Tibial nerve (tissue), 4 donors: ENCODE measurements at places on chromosomes 16 and 17. TPM values are rescaled to one million over a fixed set of nuclear protein-coding genes. Genes with fewer than 3 reads are reported as not detected.

KRT14 gene
- 43.9 TPM for total RNA-seq

DNA sequence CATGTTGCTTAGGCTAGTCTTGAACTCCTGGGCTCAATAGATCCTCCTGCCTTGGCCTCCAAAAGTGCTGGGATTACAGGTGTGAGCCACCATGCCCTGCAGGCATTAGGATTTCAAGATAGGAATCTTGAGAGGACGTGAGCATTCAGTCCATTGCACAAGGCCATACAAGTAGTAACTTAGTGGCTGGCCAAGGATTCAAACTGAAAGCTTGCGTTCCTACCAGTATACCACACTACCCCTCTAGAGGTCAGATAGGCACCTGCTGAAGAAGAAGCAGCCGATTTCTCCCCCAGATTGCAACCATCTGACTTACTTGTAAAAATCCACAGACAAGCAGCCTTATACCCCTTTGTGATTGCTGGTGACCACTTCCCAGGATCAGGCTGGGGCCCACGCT, 80.9 kb downstream of the CACNG3 start:
- DNase-seq, result no peak
- H3K27me3 ChIP-seq, result no peaks in the 10 kb centered on the region
- H3K27ac ChIP-seq, result no peak overlapping the region
- H3K36me3 ChIP-seq, result no peaks in the 10 kb centered on the region

GRCh38 chr16:65837464-65837863, 529.0 kb upstream of the CDH5 start:
- H3K27me3 ChIP-seq, result no peaks in the 10 kb centered on the region
- no peak overlapping the region for H3K4me3 ChIP-seq
- H3K27ac ChIP-seq, result no peak overlapping the region
- DNase-seq, result no peak

GRCh38 chr16:17063201-17064139, 407.3 kb downstream of the XYLT1 start:
- H3K36me3 ChIP-seq, result no peaks in the 10 kb centered on the region
- no peak overlapping the region for H3K4me3 ChIP-seq
- H3K27ac ChIP-seq, result no peak overlapping the region
- H3K27me3 ChIP-seq, result no peaks in the 10 kb centered on the region
- no peak for DNase-seq

- no peaks in the 10 kb centered on the region for H3K4me1 ChIP-seq
- no peaks in the 10 kb centered on the region for H3K27me3 ChIP-seq
- H3K4me3 ChIP-seq, result no peak overlapping the region
These were observed 8.9 kb downstream of the METTL22 start for GRCh38 chr16:8630255-8630953.
